ENCODE measurements at places on chromosomes 4 and X.

- no peak for DNase-seq
Observed at GRCh38 chr4:122625156-122625555, 4.3 kb upstream of the IL21 start.

DNA sequence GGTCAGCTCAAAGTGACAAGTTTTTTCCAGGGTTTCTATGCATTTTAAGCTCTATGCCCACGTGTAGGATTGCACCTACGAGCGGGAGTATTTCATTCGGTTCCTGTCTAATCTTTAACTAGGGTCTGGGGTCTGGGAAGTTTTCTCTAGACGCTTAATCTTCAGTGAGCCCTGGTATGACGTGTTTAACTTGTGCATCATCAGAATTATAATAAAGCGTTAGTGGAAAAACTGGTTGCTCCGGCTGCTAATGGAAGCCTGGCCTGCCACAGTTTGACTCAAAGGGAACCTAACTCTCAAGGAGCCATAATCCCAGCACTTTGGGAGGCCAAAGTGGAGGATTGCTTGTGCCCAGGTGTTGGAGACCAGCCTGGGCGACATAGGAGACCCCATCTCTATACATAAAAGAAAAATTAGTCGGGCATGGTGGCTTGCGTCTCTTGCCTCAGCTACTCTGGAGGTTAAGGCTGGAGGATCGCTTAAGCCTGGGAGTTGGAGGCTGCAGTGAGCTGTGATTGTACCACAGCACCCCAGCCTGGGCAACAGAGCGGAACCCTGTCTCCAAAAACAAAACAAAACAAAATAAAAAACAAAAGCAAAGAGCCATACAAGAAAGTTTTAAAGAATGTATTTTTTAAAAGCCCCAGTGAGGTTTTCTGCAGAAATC, 30.2 kb downstream of the ARSD start:
- no peak for DNase-seq

DNA sequence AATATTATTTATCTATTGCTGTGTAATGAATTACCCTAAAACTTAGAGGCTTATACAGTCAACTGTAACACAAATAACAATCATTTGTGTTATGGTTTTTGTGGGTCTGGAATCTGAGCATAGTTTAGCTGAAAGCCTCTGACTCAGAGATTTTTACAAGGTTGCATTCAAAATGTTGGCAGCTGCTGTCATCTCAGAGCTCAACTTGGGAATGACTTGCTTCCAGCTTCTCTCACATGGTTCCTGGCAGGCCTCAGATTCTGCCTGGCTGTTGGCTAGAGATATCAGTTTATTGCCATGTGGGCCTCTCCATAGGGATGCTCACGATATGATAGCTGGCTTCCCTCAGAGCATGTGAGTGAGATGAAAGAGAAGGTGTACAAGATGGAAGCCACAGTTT, 70.2 kb upstream of the BRWD3 start:
- no peak for DNase-seq

GRCh38 chr4:183533698-183534097, 28.8 kb downstream of the ING2 start:
- DNase-seq: no peak

- DNase-seq: no peak
Observed at GRCh38 chrX:8783097-8783713, 18.0 kb downstream of the FAM9A start.

- no peak for DNase-seq
Observed at GRCh38 chrX:150310417-150310816, 52.7 kb upstream of the MAMLD1 start.

GRCh38 chrX:29528281-29528680, 687.1 kb upstream of the MAGEB2 start:
- no peak for DNase-seq

DNA sequence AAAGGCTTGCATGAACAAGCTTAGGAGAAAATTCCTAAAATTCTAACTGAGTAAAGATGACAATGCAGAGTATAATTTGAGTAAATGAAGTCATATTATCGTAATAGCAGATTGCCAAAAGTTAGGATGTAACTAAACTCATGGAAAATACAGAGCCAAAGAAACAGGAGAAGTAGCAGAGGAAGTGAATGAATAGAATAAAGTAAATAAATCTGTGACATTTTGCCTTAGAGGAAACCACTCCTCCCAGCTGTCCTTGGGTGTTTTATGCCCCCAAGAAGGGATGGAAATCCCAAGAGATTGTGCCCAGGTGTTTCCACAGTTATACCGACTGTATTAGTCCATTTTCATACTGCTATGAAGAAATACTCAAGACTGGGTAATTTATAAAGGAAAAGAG, 1.9 kb upstream of the BMX start:
- no peak for DNase-seq

- DNase-seq: no peak
Observed at GRCh38 chr4:78691971-78692821, 84.0 kb upstream of the BMP2K start.

GRCh38 chr4:38174801-38175200, 214.6 kb downstream of the PTTG2 start:
- DNase-seq: no peak

DNA sequence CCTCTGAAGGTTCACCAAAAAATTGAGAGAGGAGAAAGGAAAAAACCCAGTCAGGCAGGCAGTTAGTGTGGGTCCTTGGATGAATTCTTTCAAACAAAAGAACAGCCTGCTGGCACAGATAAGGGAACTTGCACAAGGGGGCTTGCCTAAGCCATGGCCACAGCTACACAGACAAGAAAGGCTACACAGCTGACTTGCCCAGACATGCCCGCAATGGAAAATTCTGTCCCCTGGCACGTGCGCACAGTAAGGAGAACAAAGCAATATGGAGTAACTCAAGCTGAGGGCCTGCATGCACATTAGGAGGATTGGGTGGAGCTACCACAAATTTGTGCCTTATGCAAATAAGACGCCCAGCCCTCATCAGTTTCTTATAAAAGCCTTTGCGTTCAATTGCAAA, 512.5 kb upstream of the HTR2C start:
- DNase-seq: no peak

GRCh38 chrX:63884821-63885790, 100.1 kb upstream of the ARHGEF9 start:
- no peak for DNase-seq
